ENCODE measurements at places on chromosomes 1 and 21.

GRCh38 chr1:103333141-103333540, 192.4 kb upstream of the RNPC3 start:
- DNase-seq, result no peak

DNA sequence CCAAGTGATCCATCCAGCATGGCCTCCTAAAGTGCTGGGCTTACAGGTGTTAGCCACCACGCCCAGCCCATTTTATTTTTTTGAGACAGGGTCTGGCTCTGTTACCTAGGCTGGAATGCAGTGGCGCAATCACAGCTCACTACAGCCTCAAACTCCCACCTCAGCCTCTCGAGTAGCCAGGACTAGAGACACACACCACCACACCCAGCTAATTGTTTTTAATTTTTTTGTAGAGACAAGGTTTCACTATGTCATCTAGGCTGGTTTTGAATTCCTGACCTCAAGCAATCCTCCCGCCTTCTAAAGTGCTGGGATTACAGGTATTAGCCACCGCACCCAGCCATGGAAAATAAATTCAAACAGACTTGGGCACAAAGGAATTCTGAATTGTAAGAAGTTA, 31.9 kb downstream of the PUM1 start:
- DNase-seq, result no peak

- DNase-seq, result no peak
Observed at GRCh38 chr1:54354899-54355298, 51.3 kb downstream of the SSBP3 start.

DNA sequence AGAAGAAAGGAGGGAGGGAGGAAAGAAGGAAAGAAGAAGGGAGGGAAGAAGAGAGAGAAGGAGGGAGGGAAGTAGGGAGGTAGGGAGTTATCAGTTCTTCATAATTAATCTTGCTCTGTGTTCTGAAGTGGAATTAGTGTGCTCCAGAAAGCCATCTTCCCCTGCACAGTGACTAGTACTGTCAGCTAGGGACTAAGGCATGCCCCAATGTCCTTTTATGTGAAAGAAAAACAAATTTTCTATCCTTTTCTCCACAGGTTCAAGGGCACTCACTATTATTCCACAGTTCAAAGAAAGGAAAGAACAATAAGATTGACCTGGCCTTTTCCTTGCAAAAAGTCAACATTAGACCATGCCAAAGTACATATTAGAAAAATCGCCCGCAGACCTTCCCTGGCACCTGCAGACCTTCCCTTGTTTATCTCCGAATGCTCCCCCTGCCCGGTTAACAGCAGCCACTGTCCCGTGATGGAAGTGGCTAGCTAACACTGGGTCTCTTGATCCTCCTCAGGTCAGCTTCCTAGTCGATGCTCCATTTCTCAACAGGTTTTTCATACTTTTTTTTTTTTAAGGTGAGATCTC, 107.2 kb upstream of the EDEM3 start:
- no peak for DNase-seq

DNA sequence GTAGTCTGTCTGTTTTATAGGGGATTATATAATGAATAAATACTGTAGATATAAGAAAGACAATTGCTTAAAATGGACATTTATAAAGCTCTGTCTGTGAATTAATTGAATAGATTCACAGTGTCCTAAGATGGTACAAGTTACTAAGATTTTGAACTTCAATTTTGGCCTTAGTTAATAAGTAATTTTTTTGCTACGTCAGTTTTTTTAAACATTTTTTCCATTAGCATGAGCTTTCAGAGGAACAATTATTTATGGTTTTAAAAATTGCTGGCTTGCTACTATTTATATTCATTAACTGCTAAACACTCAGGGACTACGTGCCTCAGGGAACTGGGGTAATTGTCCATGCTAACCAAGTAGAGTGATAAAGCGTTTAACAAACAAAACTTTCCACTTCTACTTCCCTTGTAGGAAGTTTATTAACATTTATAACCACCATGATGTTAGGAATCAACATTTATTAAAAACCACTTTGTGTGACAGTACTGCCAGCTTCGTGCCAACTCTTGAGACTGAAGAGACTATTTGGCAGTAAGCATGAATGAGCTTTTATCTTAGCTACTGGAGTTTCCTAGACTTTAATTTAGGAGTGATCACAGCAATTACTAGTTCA, 65.4 kb upstream of the PTGS2 start:
- no peak for DNase-seq
